ENCODE measurements at places on chromosomes 12 and 14. TPM values are rescaled to one million over a fixed set of nuclear protein-coding genes. Genes with fewer than 3 reads are reported as not detected.

The UNC79 gene
- polyA plus RNA-seq: not detected

The MLF2 gene
- polyA plus RNA-seq: 152 TPM

The GPHN gene
- 5.9 TPM for polyA plus RNA-seq

The PLEKHD1 gene
- 0.11 TPM for polyA plus RNA-seq

The TTC9 gene
- polyA plus RNA-seq: 9.2 TPM

The ADAMTS20 gene
- polyA plus RNA-seq: not detected

The FIGNL2 gene
- not detected for polyA plus RNA-seq

The NEUROD4 gene
- not detected for polyA plus RNA-seq

The MUCL1 gene
- polyA plus RNA-seq: not detected

The RD3L gene
- polyA plus RNA-seq: not detected

The CYP27B1 gene
- polyA plus RNA-seq: 0.09 TPM

The ZNF605 gene
- polyA plus RNA-seq: 3.6 TPM

The TSHR gene
- polyA plus RNA-seq: not detected

The HOXC12 gene
- not detected for polyA plus RNA-seq

The TRHDE gene
- not detected for polyA plus RNA-seq

The C3AR1 gene
- polyA plus RNA-seq: 0.53 TPM

The PLA2G1B gene
- polyA plus RNA-seq: not detected

Measured in IgD-negative memory B cell (primary cell).